GM12878 (cell line): ENCODE measurements at places on chromosomes 1 and 21. TPM values are rescaled to one million over a fixed set of nuclear protein-coding genes. Genes with fewer than 3 reads are reported as not detected.

VASH2 gene
- total RNA-seq = 29.2 and 29.7 TPM in 2 replicates

TFAP2E gene
- total RNA-seq = 0.85 and 0.93 TPM in 2 replicates

HPDL gene
- 54.6 and 60.2 TPM in 2 replicates for total RNA-seq

TCHH gene
- not detected in 2 replicates for total RNA-seq

FCRL2 gene
- total RNA-seq = 0.21 and 0.36 TPM in 2 replicates

ASCL5 gene
- total RNA-seq = not detected in 2 replicates

PHGDH gene
- total RNA-seq = 33.5 and 40.8 TPM in 2 replicates

RNF186 gene
- total RNA-seq = not detected in 2 replicates

PTPN22 gene
- total RNA-seq = 39.5 and 46.6 TPM in 2 replicates

ORC1 gene
- 24.5 and 27.2 TPM in 2 replicates for total RNA-seq

ADORA3 gene
- 0.18 TPM in 1 of 2 replicates, not detected in the other for total RNA-seq

POLR3GL gene
- 17.3 and 18.4 TPM in 2 replicates for total RNA-seq

PAPPA2 gene
- total RNA-seq = not detected in 2 replicates

PSMD4 gene
- 179 and 186 TPM in 2 replicates for total RNA-seq

DNAJC6 gene
- total RNA-seq = 3.5 and 4.3 TPM in 2 replicates

AGBL4 gene
- not detected in 2 replicates for total RNA-seq

OR2L5 gene
- not detected in 2 replicates for total RNA-seq

CFHR1 gene
- not detected in 2 replicates for total RNA-seq

MIA3 gene
- 28.8 and 37.0 TPM in 2 replicates for total RNA-seq

OLIG1 gene
- not detected in 2 replicates for total RNA-seq

CYP4A11 gene
- 0.11 and 0.13 TPM in 2 replicates for total RNA-seq

RIMKLA gene
- total RNA-seq = 0.05 and 0.19 TPM in 2 replicates

KDF1 gene
- total RNA-seq = 0.24 TPM in 1 of 2 replicates, not detected in the other

FMO2 gene
- total RNA-seq = not detected in 2 replicates

SAMSN1 gene
- 40.0 and 45.5 TPM in 2 replicates for total RNA-seq

GABRD gene
- total RNA-seq = not detected in 2 replicates

FOXJ3 gene
- 33.6 and 36.8 TPM in 2 replicates for total RNA-seq

RPTN gene
- not detected in 2 replicates for total RNA-seq

DTL gene
- 48.0 and 55.1 TPM in 2 replicates for total RNA-seq
